Tongue (tissue), 3 donors: ENCODE measurements at places on chromosomes 7 and 10. TPM values are rescaled to one million over a fixed set of nuclear protein-coding genes. Genes with fewer than 3 reads are reported as not detected.

LRRC17 gene
- total RNA-seq = 38.0 TPM

C10orf67 gene
- 0.82 TPM for total RNA-seq

CD36 gene
- total RNA-seq = 324 TPM

NRG3 gene
- 0.31 TPM for total RNA-seq

TMEM178B gene
- 2.5 TPM for total RNA-seq

SORCS3 gene
- total RNA-seq = 1.4 TPM

HABP2 gene
- total RNA-seq = not detected

DNAJC30 gene
- total RNA-seq = 1.7 TPM

RSPH10B2 gene
- not detected for total RNA-seq

PILRB gene
- total RNA-seq = 14.8 TPM

NME8 gene
- total RNA-seq = 0.10 TPM

C7orf33 gene
- total RNA-seq = not detected

SLC29A4 gene
- 11.2 TPM for total RNA-seq

CFAP70 gene
- 1.8 TPM for total RNA-seq

DDC gene
- not detected for total RNA-seq

DRGX gene
- not detected for total RNA-seq

PIK3AP1 gene
- 9.8 TPM for total RNA-seq

DOCK4 gene
- total RNA-seq = 34.9 TPM

ASB10 gene
- total RNA-seq = 4.9 TPM

COMTD1 gene
- 14.3 TPM for total RNA-seq

DLD gene
- total RNA-seq = 173 TPM

SPDYE2B gene
- total RNA-seq = not detected

TAS2R3 gene
- total RNA-seq = 5.0 TPM

HECW1 gene
- 0.51 TPM for total RNA-seq

NPFFR1 gene
- total RNA-seq = not detected

GRK5 gene
- 26.2 TPM for total RNA-seq

AMPH gene
- total RNA-seq = 10.7 TPM

DNAH11 gene
- total RNA-seq = 1.8 TPM

PITX3 gene
- total RNA-seq = 3.2 TPM

KCNH2 gene
- total RNA-seq = 16.5 TPM

GPR146 gene
- 15.8 TPM for total RNA-seq

GIMAP5 gene
- 23.8 TPM for total RNA-seq

DENND2A gene
- total RNA-seq = 29.6 TPM

HYAL4 gene
- not detected for total RNA-seq

LRIT1 gene
- total RNA-seq = not detected

AQP1 gene
- 107 TPM for total RNA-seq

ZMYND11 gene
- total RNA-seq = 71.4 TPM

ITGB8 gene
- 27.0 TPM for total RNA-seq

UBE2D1 gene
- total RNA-seq = 22.7 TPM

CAV2 gene
- total RNA-seq = 85.3 TPM

PTF1A gene
- not detected for total RNA-seq

GNAI1 gene
- total RNA-seq = 49.6 TPM

HMX3 gene
- not detected for total RNA-seq

GHRHR gene
- total RNA-seq = not detected

ELAPOR2 gene
- 13.8 TPM for total RNA-seq

CCDC172 gene
- total RNA-seq = not detected

VPS26A gene
- total RNA-seq = 51.5 TPM

AKR1D1 gene
- not detected for total RNA-seq

FFAR4 gene
- not detected for total RNA-seq

RASA4 gene
- total RNA-seq = 37.1 TPM

PPP1R3C gene
- 540 TPM for total RNA-seq

SEPTIN7 gene
- total RNA-seq = 362 TPM

C10orf95 gene
- not detected for total RNA-seq

SLC16A9 gene
- total RNA-seq = 9.5 TPM

POMZP3 gene
- total RNA-seq = 1.0 TPM

HOXA10 gene
- not detected for total RNA-seq

GRID2IP gene
- 0.31 TPM for total RNA-seq

SFRP4 gene
- 49.5 TPM for total RNA-seq
